ENCODE measurements at places on chromosomes 3 and 15.

GRCh38 chr3:154884952-154885351, 195.2 kb upstream of the MME start:
- DNase-seq, result no peak

DNA sequence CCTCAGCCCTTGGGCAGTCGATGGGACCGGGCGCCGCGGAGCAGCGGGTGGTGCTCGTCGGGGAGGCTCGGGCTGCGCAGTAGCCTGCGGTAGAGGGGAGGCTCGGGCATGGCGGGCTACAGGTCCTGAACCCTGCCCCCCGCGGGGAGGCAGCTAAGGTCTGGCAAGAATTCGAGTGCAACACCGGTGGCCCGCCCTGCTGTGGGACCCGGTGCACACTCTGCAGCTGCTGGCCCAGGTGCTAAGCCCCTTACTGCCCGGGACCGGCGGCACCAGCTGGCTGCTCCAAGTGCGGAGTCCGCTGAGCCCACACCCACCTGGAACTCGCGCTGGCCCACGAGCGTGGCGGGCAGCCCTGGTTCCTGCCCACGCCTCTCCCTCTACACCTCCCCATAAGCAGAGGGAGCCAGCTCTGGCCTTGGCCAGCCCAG, 377.7 kb upstream of the RBMS3 start:
- no peak for DNase-seq

DNA sequence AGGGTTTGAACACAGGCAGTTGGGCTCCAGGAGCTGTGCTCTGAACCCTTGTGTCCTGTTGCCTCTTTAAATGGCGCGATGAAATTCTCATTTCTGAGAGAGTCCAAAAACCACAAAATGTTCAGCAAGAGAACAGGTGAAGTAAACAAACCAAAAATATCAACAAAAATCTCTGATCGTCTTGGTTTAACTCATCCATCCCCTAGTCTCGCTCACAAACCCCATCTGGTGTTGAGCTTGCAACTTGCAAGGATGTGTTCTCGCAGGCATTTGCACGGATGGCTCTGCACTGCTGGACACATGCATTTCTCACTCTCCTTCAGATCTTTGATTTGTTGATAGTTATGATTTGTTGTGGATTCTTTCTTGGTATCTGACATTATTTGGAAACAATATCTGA, 31.1 kb downstream of the FAH start:
- DNase-seq, result no peak

- no peak for DNase-seq
These were observed 110.1 kb upstream of the TGFBR2 start for GRCh38 chr3:30496066-30496966.

- no peak for DNase-seq
These were observed 325.4 kb downstream of the FOXP1 start for GRCh38 chr3:71258116-71258515.

DNA sequence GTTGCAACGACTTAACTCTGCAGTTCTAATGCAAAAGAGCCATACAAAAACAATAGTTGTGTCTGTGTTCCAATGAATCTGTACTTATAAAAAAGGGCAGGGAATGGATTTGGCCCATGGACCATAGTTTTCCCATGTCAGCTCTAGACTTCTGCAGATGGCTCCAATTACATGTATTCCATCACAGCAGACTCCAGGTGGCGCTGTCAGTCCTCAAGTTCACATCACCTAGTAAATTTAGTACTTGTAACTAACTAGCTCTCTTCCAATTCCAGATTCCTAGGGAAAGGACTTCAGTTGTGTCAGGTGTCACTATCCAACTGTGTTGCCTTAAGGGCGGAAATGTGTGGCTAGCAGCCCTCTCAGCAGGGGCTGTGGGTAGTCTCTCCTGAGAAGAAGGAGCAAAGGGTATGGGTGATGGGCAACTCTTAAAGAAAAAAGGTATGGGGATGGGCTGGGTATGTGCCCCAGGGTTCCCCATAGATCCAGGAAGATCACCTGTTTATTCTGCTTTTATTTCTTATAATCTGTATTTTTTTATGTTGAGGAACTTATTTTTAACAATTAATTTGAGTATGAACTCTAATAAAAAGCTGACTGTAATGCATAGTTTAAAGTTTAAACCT, 36.2 kb downstream of the BBS4 start:
- peak; percentile 60 for DNase-seq

- no peak for DNase-seq
These were observed 3.2 kb downstream of the ITGB5 start for GRCh38 chr3:124883766-124884473.

DNA sequence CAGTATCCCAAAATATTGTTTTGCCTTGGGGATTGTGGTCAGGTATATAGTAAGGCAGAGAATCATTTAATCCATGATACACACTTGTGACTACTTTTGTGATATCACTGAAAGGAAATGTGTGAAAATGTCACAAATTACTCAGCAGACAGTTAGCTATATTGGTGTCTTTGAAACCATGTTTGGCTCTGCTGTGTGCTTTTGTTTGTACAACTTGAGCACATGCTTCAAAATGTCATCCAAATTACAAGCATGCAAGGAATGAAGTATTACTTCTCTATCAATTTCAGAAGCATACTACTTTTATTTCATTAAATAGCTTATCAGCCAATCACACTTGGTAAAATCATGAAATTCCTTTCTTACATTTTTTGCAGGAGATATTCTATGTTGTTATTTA, 619.0 kb upstream of the AGTR1 start:
- DNase-seq, result no peak

DNA sequence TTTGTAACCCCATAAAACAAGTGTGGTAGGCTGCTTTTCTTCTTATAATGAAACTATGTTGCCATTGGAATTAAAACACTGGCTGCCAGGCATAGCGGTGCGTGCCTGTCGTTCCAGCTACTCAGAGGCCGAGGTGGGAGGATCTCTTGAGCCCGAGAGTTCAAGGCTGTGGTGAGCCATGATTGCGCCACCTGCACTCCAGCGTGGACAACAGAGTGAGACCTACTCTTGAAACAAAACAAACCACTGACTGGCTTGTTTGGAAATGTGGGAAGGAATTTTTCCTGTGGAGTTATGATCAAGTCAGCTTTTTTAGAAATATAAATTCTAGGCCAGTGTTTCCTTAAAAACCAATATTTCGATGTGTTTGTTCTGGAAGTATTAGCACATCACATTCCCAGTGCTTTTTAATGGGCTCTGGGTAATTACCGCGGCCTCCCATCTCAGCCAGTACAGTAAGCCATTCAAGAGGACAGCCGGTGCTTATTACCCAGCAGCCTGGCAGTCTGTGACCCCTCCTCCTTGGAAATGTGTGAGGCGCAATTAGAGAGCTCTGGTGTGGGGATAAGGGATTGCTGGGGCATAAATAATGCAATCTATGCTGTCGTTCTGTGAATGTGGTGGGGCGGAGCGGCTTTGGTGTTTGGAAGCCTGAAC, 58.3 kb upstream of the TRAK1 start:
- DNase-seq, result no peak

GRCh38 chr3:23776352-23776891, 29.3 kb upstream of the UBE2E1 start:
- DNase-seq, result no peak

- DNase-seq, result no peak
These were observed 112.0 kb downstream of the TMCO5A start for GRCh38 chr15:38046257-38047051.

DNA sequence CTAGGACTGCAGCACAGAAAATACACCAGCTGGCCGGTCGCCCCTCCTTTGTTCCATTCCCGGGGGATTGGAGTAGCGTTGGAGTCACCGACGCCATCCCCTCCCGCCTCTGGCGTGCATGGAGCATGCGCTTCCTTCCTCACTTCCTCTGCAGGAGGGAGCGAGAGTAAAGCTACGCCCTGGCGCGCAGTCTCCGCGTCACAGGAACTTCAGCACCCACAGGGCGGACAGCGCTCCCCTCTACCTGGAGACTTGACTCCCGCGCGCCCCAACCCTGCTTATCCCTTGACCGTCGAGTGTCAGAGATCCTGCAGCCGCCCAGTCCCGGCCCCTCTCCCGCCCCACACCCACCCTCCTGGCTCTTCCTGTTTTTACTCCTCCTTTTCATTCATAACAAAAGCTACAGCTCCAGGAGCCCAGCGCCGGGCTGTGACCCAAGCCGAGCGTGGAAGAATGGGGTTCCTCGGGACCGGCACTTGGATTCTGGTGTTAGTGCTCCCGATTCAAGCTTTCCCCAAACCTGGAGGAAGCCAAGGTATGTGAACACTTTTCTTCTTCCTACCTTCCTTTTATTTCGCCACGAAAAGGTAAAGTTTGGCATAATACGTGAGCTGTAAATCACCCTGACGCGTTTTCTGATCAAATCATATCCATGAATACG, at the start of gene SCG3:
Gene SCG3, plus strand, starts transcription at position 201 of the 661 bp plus-strand sequence. Its CDS starts 253 bp downstream, at position 454.
- peak; percentile 25 for DNase-seq

DNA sequence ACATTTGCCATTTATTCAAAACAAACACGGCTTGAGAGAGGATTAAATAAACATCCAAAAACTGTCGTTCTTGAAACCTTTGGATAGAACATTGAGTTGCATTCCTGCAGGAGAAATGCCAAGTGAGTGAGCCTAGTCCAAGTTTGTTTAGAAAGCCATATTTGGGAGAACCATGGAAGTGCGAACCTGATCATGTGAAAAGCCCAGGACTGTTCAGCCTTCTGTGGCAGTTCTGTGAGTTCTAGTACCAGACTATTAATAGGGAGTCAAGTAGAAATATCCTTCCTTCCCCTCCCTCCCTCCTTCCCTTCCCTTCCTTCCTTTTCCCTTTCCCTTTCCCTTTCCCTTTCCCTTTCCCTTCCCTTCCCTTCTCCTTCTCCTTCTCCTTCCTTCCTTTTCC, 470.4 kb downstream of the LPP start:
- no peak for DNase-seq

GRCh38 chr15:72272997-72273352, 621 bp upstream of the PARP6 start:
- no peak for DNase-seq

GRCh38 chr15:89500397-89501270, 4.3 kb upstream of the RHCG start:
- DNase-seq, result no peak

GRCh38 chr15:86616771-86617170, 537.1 kb downstream of the AGBL1 start:
- DNase-seq, result no peak

GRCh38 chr3:33358172-33358781, 81.0 kb downstream of the FBXL2 start:
- no peak for DNase-seq

DNA sequence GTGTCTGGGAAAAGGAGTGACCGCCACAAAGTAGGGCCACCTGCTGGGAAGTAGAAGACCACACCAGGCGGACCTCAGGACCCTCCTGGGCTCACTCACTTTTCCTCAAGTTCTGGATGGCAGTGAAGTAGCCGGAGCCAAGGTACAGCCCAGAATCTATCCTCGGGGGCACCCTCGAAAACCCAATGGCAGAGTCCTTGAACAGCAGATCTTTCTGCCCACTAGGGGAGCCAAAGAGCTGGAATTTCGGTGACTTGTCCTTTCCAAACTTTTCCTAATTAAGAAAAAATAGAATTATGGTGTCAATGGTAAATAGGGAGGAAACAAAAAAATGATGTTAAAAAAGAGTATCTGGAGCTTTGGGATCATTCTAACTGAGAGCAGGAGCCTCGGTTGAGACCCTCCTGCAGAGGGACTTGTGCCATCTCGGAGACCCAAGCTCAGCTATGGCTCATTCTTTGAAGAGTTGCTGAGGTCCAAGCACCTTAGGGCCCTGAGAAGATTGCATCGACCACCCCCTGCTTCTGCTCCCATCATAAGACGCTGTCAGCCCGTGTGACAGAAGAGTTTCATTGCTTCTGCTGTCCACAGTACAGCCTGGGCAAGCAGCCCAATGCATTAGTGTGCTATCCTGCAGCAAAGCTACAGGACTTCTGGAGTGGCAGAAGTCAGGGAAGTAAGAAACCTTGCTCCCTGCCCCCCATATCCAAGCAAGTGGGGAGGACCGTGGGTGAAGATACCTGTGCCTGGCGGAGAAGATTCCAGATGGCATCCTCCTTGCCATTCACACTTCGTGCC, 14.8 kb downstream of the LTF start:
- no peak for DNase-seq

GRCh38 chr15:52765785-52766184, 24.4 kb downstream of the ONECUT1 start:
- DNase-seq, result no peak

- no peak for DNase-seq
These were observed 199.7 kb downstream of the CHL1 start for GRCh38 chr3:396293-396692.

GRCh38 chr3:126961191-126961790, 21.6 kb upstream of the PLXNA1 start:
- DNase-seq, result no peak

DNA sequence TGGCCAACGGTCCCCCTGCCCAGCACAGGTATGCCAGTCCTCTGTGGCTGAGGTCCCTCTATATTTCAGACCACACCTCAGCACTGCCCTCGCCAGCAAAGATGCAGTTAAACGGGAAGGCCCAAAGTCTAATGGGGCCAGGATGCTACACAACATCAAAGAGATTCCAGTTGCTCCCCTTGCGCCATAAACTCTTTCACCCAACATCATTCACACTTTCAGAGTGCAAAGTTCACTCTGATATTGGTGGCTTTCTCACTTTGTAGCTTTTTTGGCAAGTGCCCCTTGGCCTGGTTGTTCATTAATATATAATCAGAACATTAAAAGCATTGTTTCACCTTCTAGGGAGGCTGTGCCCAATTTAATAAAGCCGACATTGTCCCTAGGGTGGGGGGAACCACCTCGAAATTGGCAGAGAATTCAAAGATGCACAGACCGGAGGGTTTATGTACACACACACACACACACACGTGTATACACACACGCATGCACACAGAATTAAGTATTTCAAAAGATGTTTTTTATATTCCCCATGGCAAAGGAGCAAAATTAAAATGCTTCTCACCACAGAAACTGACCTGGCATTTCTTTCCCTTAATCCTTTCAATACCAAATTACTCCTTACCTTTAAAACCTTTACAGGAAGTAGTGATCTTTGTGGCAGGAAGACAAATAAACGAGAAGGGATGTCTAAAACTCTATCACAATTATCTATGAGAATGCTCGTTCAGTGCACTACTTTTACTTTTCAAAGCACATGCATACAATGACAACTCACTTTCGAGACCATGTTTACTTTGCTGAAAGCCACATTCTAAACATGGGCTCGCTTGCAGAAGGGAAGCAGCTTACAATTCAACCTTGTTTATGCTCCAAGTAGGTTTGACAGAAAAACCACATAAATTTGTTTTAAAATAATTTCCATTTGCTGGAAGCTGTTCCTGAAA, 19.5 kb downstream of the LRIG1 start:
- DNase-seq, result no peak

- no peak for DNase-seq
These were observed 22.5 kb downstream of the PXK start for GRCh38 chr3:58355179-58355578.

DNA sequence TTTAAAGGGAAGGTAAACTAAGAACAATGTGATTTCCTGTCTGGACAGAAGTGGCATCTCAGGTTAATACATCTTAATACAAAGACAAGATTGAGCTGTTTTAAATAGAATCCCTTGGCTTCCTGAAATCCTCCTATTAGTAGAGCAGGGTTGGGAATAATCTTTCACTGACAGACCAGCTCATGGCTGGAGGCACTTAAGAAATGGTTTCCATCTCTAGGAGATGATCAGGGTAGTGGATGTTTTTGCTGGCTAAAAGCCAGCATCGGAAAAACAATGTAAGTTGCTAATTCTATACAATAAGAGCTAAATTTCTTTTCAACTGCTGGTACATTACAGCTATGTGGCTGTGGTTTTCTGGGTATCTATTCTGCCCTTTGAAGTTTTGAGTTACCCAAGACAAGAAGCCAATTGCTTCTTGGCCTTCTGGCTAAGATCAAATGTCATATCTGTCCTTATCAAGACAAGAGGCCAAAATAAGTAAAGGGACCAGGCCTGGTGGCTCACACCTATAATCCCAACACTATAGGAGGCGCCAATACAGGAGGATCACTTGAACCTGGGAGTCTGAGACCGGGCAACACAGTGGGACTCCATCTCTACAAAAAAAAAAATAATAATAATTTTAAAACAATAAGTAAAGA, 49.6 kb downstream of the SHQ1 start:
- DNase-seq, result no peak

All from activated T-cell treated with anti-CD3 and anti-CD28 coated beads, Interleukin-2, amount 50 U/mL, for 4 hours (primary cell).